T-helper 1 cell (primary cell): ENCODE measurements at places on chromosomes 16 and 17.

GRCh38 chr17:2369551-2370210, 31.2 kb downstream of the MNT start:
- DNase-seq = no peak

DNA sequence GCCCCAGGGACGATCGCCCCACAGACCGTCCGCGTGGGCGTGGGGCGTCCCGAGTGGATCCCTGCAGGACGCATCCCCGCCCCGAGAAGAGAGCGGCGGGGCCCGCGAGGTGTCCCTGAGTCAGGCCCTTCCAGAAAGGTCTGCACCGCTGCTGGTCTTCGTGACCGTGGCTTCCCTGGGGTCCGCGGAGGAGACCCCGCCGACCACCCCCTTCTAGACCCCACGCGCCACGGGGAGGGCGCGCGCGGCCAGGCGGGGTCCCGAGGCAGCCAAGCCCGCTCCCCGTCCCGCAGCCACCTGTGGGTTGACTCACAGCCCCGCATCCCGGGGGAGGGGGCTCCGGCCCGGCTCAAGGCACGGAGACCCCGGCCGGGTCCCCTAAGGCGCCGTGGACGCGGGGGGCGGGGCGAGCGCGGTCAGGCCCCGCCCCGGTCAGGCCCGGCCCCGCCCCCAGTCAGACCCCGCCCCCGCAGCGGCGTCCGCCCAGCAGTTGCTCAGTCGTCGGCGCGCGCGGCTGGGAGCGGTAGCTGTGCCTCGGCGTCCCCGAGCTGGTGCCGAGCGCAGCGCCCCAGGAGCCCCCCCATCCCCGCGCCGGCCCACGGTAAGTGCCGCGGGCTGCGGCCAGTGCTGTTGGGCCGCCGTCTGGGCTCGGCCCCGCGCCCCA, at the start of gene BAIAP3:
BAIAP3 (plus strand) TSS at position 497 of the 664 bp plus-strand sequence. CDS start 4,905 bp downstream, outside the sequence.
- peak; percentile 26 for DNase-seq

- no peak for DNase-seq
Observed at GRCh38 chr16:88320947-88321634, 61.7 kb upstream of the ZNF469 start.

DNA sequence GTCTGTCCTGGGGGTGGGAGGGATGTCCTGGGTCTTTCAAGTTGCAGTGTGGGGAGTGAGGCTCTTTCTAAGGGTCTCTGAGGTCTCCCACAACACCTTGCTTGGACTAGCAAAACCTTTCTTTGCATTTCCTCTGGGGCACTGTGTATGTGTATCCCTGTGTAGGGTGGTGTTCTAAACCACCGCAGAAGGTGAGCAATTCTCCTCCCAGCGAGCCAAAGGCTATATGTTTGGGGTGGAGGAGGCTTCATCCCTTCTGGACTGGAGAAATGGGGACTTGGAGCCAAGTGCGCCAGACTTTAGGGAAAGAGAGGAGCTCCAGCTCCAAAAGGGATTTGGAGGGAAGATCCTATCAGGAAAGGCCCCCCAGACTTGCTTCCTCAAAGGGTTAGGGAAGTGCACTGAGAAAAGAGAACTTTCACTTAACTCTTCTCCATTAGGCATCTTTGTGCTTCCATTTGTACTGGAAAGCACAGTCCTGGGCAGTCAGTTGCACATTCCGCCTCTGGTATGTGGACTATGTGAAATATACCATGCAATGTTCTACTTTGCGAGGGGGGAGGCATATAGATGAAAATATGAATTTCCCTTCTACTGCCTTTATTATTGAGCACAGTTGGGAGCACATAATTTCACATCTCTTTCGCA, 18.9 kb upstream of the HOXB9 start:
- no peak for DNase-seq

DNA sequence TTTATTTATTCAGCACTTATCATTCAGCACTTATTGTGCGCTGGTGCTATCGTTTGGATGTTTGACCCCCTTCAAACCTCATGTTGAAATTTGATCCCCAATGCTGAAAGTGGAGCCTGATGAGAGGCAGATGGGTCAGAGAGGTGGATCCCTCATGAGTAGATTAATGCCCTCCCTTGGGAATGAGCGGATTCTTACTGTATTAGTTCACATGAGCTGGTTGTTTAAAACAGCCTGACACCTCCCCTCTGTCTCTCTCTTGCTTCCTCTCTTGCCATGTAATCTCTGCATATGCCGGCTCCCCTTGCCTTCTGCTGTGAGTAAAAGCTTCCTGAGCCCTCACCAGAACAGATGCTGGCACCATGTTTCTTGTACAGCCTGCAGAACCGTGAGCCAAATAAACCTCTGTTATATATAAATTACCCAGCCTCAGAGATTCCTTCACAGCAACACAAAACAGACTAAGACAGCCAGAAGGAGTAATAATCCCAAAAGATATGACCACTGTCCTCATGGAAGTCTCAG, 111.1 kb downstream of the CACNG3 start:
- no peak for DNase-seq

DNA sequence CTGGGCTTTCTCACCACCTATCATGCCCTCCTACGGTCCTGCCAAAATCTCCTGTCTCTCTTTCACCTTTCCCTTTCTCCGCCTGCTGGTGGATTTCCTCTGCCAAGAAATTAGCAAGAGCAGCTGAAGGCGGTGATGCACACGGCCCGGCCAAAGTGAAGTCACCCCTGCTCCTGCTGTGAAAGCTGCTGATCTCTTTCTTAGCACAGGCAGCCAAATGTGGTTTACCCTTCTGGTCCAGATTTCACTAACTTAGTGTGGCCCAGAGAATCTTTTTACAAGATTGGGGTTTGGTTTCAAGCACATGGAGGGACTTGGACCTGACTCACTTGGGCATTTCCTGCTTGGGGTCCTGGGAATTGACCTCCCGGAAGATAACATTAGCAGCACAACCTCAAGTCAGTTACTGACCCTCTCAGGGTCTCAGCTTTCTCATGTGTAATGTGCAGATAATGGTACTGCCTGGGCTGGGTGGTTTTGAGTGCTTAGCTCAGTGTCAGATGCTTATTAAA, 155.7 kb downstream of the SOCS1 start:
- DNase-seq = no peak

GRCh38 chr16:79640513-79641360, 40.2 kb upstream of the MAF start:
- DNase-seq = no peak

DNA sequence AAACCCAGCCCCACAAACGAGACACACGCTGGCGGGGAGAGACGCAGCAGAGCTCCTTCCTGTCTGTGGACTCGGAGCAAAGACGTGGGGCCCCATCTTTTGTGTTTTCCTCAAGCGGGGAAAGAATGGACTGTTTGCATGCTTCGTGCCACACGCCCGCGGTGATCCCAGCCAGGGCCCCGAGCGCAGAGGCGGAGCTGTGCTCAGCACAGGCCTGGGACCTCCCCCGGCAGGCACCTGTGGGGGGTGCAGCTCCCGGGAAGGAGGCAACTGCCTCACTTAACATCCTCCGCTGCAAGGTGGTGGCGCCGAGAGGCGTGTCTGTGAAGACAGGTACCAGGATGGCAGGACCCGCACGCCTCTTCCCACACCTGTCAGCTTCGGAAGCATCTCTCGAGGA, 19.1 kb downstream of the TRARG1 start:
- no peak for DNase-seq

- DNase-seq = no peak
Observed at GRCh38 chr16:50491516-50491915, 56.7 kb upstream of the NKD1 start.

GRCh38 chr16:13077816-13078215, 176.4 kb downstream of the SHISA9 start:
- DNase-seq = no peak

GRCh38 chr17:80153004-80153403, 6.1 kb upstream of the EIF4A3 start:
- DNase-seq = no peak

GRCh38 chr16:1990351-1991134, 773 bp downstream of the SYNGR3 start:
- no peak for DNase-seq

DNA sequence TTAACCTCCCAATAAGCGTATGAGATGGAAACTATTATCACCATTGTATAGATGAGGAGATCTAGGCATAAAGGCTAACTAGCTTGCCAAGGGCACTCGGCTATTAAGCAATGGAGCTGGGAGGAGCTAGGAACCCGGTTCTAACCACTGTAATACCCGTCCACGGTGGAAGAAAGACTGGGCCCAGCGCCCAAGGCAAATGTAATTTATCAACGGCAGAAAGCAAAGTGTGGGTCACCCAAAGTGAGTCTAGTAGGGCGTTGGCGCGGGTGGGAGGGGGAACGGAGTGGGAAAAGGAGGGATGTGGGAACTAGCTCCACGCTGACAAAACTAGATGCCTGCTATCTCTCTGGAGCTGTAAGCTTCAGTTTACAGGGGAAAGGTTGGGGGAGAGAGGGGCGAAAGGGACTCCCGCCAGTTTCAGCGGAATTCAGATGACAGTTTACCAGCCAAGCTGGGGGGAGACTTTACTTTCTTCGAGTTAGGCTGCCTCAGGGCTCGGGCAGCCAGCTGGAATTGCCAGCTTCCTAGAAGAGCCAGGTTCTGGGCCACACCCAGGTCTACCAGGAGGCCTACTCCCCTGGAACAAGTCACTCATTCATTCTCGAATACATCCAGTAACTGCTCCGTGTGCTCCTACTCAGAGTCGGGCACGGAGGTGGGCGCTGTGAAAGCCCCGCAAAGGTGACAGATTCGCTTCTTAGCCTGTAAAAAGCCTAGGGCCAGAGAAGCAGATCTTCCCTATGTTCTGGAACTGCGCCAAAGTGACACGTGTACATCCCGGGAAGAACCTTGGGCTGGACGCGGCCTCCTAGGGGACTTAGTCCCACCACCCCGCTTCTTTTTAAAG, 837 bp downstream of the LRRC59 start:
- no peak for DNase-seq

DNA sequence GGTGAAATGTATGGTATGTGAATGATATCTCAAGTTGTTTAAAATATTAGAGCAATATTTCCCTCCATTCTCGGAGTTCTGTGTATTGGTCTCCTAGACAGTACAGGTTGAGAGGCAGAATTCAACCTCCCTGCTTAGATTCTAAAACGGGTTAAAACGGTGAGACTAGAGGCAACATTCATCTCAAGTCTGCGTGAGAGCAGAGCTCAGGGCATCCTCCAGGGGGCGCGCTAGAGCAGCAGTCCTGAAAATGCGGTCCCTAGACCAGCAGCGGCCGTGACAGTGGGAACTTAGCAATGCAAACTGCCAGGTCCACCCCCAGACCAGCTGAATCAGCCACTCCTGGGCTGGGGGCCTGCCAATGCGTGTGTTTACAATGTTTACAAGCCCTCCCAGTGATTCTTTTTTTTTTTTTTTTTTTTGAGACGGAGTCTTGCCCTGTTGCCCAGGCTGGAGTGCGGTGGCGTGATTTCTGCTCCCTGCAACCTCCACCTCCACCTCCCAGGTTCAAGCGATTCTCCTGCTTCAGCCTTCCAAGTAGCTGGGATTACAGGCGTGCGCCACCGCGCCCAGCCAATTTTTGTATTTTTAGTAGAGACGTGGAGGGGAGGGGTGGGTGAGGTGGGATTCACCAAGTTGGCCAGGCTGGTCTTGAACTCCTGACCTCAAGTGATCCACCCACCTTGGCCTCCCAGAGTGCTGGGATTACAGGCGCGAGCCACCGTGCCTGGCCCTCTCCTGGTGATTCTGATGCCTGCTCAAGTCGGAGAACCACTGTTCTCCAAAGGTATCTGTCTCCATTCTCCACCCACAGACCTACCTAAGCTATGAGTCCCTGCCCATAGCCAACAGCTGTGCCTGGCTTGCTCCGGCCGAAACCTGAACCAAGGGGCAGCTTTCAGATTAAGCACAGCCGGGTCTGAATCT, 24.2 kb downstream of the KLHL36 start:
- peak; percentile 63 for DNase-seq

- DNase-seq = no peak
Observed at GRCh38 chr17:65544672-65545071, 16.8 kb downstream of the AXIN2 start.

- DNase-seq = no peak
Observed at GRCh38 chr16:84565669-84566495, 52.0 kb downstream of the COTL1 start.
